Urothelium cell line (cell line): ENCODE measurements at places on chromosomes 2 and 18.

GRCh38 chr2:178238154-178238521 is 43.8 kb downstream of the OSBPL6 start:
- no peak for DNase-seq

DNA sequence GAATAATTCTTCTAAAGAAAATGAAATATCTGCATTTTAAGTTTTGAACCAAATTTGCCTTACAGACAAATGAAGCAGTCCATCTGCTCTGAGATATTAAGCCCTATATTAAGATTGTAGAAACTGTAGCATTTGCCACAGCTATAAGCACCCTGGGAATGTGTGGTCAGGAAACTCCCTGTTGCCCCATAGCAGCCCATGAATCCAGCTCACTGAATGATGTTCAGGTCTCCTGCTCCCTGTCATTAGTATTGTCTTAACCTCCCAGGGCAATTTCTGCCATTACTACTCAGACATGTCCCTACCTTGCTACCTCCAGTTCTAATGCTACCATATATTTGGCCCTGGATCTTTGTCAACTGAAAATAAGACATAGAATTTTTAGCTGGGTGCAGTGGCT is 41.1 kb downstream of the CDK15 start:
- DNase-seq: no peak

DNA sequence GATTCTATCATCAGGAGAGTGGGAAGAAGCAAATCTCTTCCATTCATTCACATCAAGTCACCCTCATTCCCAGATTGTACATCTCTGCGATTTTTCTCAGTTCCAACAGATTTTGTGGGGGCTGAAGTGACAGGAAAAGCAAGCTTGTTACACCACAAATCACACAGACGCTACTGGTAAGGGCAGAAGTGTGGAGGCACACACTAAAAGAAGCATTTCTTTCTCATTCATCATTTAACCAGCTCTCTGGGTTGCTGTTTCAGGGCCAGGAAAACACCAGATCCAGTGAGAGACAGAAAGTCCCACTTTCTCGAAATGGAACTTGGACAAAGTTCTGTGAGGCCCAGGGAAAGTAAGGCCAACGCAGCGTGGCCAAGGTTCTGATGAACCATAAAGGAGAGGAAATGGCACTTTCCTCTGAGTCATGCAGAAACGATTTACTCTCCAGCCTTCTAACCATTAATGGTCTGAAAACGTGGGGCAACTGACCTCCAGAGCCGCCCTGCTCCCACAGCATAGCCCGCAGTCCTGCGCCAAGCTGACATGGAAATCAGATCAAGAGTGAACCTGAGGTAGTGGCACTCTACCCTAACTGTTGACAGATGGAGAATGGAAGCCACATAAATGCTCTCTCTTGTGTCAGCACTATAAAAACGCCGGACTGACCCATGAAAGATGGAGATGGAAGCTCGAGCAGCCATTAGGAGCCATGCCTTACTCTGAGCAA is 191.0 kb downstream of the C1D start:
- peak; percentile 75 for DNase-seq

GRCh38 chr2:32136097-32136496 is 29.6 kb upstream of the SLC30A6 start:
- DNase-seq: no peak

DNA sequence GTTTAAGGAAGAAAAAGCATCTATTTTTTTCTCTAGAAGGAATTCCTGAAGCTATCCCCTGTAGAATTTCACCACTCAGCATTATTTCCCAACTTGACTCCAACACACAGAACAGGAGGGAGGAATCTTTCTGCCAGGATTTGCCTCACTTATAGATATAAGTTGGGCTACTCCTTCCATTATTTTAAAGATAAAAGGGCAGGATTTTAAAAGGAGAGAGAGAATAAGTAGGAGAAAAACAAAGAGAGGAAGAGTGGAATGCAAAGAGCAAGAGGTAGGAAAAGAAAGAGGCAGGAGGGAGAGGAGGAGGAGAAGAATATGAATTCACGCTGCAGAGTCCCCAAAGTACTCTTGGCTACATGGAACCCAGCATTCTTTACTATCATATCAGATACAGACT is 182.5 kb downstream of the TCF4 start:
- DNase-seq: no peak

DNA sequence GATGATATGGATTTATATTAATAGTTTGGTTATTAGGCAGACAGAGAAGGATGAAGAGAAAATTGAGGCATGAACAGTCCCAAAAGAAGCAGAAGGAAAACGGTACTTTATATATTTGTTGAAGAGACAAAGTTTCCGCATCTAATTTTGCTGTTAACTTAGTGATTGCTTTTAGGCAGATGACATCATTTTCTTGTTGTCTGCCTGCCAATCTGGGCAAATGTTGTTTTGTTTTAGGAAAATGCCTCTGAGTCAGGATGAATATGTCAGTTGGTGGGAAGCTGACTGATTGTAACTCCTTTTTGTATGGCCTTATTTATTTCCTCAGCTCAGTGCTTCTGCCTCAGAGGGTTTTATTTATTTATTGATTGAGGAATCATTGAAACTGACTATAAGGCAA is 52.5 kb upstream of the CAVIN2 start:
- DNase-seq: peak; percentile 25

DNA sequence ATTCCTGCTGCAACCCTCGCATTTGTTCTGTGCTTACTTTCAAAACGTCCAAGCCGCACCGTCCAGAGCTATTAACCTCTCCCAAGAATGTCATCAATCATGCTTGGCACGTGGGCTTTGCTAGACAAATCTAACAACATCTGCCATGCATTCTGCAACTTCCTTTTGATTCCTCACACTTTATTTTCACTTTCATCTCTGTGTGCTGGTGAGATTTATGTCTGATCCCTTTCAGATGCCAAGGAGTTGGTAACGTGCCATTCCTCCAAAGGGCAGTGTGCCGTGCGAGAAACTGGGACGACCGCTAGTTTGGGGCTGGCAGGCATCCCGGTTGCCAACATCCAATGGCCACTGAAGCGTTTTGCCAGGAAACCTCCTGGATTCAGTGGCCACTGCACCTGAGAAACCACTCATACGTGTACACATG is 230.0 kb upstream of the PARD3B start:
- no peak for DNase-seq

- no peak for DNase-seq
Observed at GRCh38 chr18:24462838-24463775, 2.7 kb downstream of the HRH4 start.
